Ovary (tissue), 10 donors: ENCODE measurements at places on chromosomes 7 and 10. TPM values are rescaled to one million over a fixed set of nuclear protein-coding genes. Genes with fewer than 3 reads are reported as not detected.

- no peaks in the 10 kb centered on the region for H3K36me3 ChIP-seq
- no peak overlapping the region for H3K4me3 ChIP-seq
- no peaks in the 10 kb centered on the region for H3K4me1 ChIP-seq
- no peak for DNase-seq
- no peaks in the 10 kb centered on the region for H3K27me3 ChIP-seq
Observed at GRCh38 chr7:110801502-110801901, 289.4 kb upstream of the LRRN3 start.

DNA sequence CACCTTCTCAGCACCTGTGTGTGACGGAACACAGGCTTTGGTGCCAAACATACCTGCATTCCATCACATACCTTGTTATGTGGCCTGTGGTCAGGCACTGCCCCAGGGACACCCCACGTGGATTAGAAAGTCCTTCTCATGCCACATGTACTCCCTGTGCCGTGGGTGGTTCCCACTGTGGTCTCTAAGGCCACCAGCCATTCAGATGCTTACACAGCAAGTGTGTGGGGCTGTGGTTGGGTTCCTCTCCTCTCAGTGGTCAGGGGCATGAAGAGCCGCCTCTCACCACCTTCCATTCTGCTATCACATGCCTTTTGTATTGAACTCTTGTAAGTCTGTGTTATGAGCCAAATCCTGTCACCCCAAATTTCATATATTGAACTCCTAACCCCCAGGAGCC is 85.1 kb upstream of the IGFBP3 start:
- no peaks in the 10 kb centered on the region for H3K4me1 ChIP-seq
- no peak for DNase-seq
- no peaks in the 10 kb centered on the region for H3K36me3 ChIP-seq
- no peak overlapping the region for H3K4me3 ChIP-seq
- H3K27ac ChIP-seq = no peak overlapping the region

FAM13C gene
- 19.5 TPM for polyA plus RNA-seq

GRCh38 chr10:31650010-31650409 is 278.6 kb downstream of the ARHGAP12 start:
- H3K36me3 ChIP-seq = no peaks in the 10 kb centered on the region
- no peak overlapping the region for H3K27ac ChIP-seq
- peak; percentile 73 for DNase-seq
- peaks cover 5% of the 10 kb centered on the region for H3K4me1 ChIP-seq
- no peaks in the 10 kb centered on the region for H3K27me3 ChIP-seq

PILRA gene
- polyA plus RNA-seq = 4.8 TPM

DNA sequence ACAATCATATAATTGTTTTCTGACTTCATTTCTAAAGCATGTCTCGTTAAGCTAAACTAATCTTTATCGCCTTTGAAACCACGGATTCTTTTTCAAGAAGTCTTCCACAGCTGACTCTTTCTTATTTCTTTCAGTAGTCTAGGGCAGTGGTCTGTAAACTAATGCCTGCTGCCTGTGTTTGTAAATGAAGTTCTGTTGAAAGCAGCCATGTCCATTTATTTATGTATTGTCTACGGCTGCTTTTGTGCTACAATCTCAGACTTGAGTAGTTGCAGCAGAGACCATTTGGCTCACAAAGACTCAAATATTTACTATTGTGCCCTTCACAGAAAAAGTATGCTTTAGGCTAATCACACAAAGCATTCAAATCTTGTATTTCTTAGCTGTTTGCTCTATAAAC is 20.3 kb upstream of the ABLIM1 start:
- H3K36me3 ChIP-seq = no peaks in the 10 kb centered on the region
- DNase-seq = no peak
- peaks cover 2% of the 10 kb centered on the region for H3K4me1 ChIP-seq
- no peaks in the 10 kb centered on the region for H3K27me3 ChIP-seq
- H3K27ac ChIP-seq = no peak overlapping the region

COL26A1 gene
- polyA plus RNA-seq = 0.38 TPM

HOXA4 gene
- polyA plus RNA-seq = 12.9 TPM

DNA sequence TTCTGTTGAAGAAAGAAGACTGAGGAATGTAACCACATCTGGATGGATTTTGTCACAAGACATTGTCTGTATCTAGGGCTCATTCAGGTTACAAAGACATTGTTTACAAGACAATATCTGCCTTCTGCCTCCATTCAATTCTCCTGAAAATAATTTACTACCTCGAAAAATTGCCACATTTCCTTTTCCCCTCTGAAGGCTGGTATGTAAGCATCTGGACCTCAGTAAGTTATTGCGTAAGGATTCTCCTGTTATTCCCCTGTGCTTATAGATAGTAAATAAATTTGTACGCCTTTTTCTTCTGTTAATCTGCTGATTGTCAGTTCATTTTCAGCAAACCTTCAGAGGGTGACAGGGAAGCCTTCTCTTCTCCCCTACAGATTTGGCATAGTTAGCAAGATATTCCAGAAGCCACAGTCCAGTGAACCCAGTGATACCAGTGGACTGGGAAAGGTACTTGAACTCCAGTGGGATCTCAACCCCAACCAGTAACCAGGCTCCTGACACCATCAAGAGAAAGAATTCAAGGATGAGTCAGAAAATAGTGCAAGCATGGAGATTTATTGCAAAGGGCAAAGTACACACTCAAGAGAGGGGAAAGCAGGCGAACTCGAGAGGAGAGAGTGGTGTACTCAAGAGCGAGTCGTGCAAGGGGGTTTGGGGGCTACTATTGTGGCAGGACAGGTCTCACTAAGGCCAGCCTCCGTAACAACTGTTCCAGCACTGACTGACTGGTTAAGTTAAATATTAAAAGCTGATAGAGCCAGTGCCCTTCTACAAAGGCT is 706.9 kb upstream of the GHITM start:
- no peak overlapping the region for H3K27ac ChIP-seq
- no peaks in the 10 kb centered on the region for H3K36me3 ChIP-seq
- no peak for DNase-seq
- peaks cover 8% of the 10 kb centered on the region for H3K4me1 ChIP-seq
- H3K4me3 ChIP-seq = no peak overlapping the region

UTF1 gene
- polyA plus RNA-seq = 0.06 TPM

DNA sequence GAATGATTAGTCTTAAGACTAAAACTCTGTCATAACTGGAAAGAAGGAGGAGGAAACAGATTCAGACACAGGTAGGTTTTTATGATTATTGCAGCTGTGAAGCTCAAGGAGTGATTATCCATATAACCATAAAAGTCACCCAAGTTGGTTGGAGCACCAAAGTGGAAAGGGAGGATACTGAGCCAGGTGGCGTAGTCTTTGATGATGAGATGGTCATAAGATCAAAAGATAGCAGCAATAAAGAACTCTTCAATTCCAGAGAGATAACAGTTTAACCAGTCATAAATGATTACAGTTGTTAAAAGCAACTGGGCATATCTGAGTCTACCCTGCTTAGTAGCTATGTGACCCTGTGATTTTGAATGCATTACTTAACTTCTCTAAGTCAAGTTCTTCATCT is 8.4 kb downstream of the ABCB1 start:
- DNase-seq = no peak
- no peaks in the 10 kb centered on the region for H3K4me1 ChIP-seq

ABCA13 gene
- polyA plus RNA-seq = 0.02 TPM

NKX1-2 gene
- not detected for polyA plus RNA-seq

DNA sequence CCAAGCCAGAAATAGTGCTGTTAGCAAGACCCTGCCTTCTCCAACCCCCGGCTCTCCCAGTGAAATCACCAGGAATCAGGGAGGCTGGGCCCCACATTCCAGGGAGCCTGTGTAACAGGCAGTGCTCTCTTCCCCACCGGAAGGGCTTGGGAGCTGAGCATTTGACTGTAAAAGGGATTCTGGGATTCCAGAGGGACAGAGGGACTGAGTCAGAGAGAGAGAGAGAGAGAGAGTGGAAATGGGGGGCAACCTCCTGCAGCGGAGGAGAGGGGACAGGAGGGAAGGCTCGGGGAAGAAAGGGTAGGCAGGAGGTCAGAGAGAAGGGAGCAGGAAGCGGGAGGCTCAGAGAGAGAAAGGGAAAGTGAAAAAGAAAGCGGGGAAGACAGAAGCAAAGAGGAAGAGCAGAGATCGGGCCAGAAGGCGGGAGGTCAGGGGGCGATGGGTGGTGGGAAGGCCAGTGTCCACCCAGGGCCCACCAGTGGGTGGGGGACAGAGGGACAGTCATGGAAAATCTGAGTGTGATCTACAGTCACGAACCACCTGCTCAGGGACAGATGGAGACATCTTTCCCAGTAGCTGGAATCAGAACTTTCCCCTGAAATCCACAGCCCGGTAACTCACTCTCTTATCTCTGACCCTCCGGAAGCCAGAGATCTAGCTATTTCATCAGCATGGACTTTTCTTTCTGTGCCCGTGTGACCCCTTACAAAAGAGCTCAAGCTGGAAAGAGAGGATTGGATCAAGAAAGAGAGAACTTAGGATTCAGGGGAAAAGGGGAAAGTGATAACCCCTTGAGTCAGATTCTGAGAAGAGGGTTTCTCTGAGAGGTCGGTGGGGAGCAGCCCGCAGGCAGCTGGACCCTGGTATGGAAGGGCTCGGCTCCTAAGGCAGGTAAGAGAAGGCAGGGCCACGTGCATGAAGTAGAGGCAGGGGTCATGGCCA is 4.6 kb upstream of the SERPINE1 start:
- peak; percentile 83 for DNase-seq
- peak overlapping the region; percentile 33 for H3K4me3 ChIP-seq
- H3K36me3 ChIP-seq = no peaks in the 10 kb centered on the region
- peak overlapping the region; percentile 70 for H3K27ac ChIP-seq
- peaks cover 39% of the 10 kb centered on the region for H3K4me1 ChIP-seq

SLIT1 gene
- polyA plus RNA-seq = 0.05 TPM

STEAP1 gene
- polyA plus RNA-seq = 6.0 TPM

NME8 gene
- not detected for polyA plus RNA-seq

DNA sequence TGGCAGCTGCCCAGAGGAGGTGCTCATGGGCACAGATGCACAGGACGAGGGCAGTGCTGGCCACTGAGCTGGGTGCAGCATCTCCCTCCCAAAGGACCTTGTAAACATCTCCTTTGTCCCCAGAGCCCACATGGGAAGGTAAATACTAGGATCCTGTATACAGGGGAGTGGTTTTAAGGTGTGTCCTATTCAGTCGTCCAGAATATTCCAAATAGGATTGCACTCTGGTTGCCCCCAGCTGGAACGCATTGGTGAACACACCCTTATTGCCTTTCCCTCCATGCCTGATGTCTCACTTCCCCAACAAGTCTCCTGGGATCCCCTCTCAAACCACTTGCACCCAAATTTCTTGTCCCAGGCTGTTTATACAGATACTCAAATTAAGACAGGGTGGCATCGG is 152.0 kb upstream of the PCBD1 start:
- no peak overlapping the region for H3K27ac ChIP-seq
- H3K36me3 ChIP-seq = no peaks in the 10 kb centered on the region
- H3K4me1 ChIP-seq = no peaks in the 10 kb centered on the region
- no peak for DNase-seq
- no peak overlapping the region for H3K4me3 ChIP-seq
- no peaks in the 10 kb centered on the region for H3K27me3 ChIP-seq

- no peak overlapping the region for H3K27ac ChIP-seq
- DNase-seq = no peak
- H3K36me3 ChIP-seq = no peaks in the 10 kb centered on the region
- H3K4me1 ChIP-seq = no peaks in the 10 kb centered on the region
- H3K27me3 ChIP-seq = peaks cover 2% of the 10 kb centered on the region
Observed at GRCh38 chr10:9869606-9870176, 1148.0 kb upstream of the CELF2 start.

PLEKHS1 gene
- polyA plus RNA-seq = not detected

- no peaks in the 10 kb centered on the region for H3K36me3 ChIP-seq
- no peaks in the 10 kb centered on the region for H3K4me1 ChIP-seq
- no peak for DNase-seq
- no peak overlapping the region for H3K27ac ChIP-seq
- no peak overlapping the region for H3K4me3 ChIP-seq
Observed at GRCh38 chr7:102061981-102062390, 224.7 kb upstream of the SH2B2 start.

DNA sequence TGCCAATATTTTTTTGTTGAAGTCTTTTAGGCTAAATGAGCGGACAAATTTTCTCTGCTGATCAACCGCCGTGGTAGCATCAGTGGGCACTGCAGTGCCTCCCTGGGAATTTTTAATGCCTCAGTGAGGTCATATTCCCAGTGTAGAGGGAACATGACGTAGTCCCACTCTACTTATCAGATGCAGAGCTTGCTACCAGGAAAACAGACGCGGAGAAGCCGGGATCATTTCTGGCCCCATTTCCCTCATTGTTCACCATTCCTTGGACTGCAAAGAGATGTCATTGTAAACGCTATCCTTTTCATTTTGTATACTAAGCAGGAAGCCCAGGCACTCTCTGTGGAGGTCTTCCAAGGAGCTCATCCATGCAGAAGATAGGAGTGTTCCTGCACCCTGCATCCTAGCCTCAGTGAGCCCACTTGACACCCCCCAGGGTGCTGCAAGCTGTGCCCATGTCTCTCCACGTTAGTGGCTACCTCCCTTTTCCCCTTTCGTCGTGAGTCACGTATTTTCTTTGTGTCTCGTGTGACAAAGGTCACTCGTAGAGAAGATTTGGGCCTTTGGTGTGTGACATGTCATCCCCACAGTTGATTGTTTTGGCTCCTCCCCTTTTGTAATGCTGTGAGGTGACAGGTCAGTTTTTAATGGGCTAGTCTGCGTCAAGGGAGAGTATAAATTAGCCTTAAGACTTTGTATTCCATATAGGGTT is 145.5 kb downstream of the TCF7L2 start:
- no peak overlapping the region for H3K27ac ChIP-seq
- peaks cover 8% of the 10 kb centered on the region for H3K4me1 ChIP-seq
- no peaks in the 10 kb centered on the region for H3K36me3 ChIP-seq
- no peak overlapping the region for H3K4me3 ChIP-seq

DNA sequence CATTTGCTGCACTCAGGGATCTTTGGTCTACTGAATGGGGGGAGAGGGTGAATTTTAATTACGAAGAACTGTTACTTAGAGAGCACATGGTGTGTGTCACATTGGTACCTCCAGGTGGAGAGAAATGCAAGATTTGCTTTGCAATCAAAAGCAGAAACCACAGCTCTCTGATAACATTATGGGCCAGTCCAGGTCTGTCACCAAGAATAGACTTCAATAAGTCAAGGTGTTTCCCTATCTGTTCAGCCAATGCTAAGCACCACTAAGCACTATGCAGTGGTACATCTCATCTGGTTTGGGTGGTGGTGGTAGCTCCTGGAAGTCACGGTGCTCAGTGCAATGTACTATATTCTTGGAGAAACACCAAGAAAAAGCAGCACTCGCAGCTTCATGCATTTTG is 119.6 kb upstream of the AFAP1L2 start:
- H3K27me3 ChIP-seq = no peaks in the 10 kb centered on the region
- no peak for DNase-seq
- no peak overlapping the region for H3K4me3 ChIP-seq
- H3K27ac ChIP-seq = peak overlapping the region; percentile 48

NRP1 gene
- polyA plus RNA-seq = 56.2 TPM

DNA sequence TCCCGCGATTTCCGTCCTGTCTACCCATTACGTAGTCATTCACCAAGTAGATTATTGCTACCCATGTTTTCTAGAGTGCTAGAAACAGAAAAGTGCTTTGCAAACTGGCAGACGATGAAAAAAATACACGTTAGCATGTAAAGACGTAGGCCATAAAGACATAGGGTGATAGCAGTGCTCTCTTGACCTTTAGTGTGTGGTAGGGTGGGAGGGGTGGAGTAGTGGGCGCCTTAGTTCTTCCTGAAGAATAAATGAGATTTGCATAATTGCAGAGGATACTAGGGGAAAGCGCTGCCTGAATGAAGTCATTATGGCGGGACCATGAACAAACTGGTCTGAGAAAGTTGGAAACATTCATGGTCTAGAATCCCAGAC is 948 bp downstream of the ZNF485 start:
- H3K36me3 ChIP-seq = no peaks in the 10 kb centered on the region
- H3K27ac ChIP-seq = no peak overlapping the region
- peak overlapping the region; percentile 82 for H3K4me3 ChIP-seq
- no peak for DNase-seq
- peaks cover 2% of the 10 kb centered on the region for H3K4me1 ChIP-seq

- no peak for DNase-seq
- no peaks in the 10 kb centered on the region for H3K4me1 ChIP-seq
- no peak overlapping the region for H3K4me3 ChIP-seq
- H3K27me3 ChIP-seq = no peaks in the 10 kb centered on the region
Observed at GRCh38 chr10:130443066-130443465, 306.9 kb downstream of the GLRX3 start.
